ENCODE measurements at places on chromosomes 11 and 22.

GRCh38 chr11:17004486-17005148 lies 9.6 kb downstream of the PLEKHA7 start:
- no peak for DNase-seq

GRCh38 chr11:36328966-36329673 lies 33.0 kb downstream of the PRR5L start:
- no peak for DNase-seq

- DNase-seq = no peak
These were observed 51.7 kb upstream of the OR9Q1 start for GRCh38 chr11:57972013-57972367.

DNA sequence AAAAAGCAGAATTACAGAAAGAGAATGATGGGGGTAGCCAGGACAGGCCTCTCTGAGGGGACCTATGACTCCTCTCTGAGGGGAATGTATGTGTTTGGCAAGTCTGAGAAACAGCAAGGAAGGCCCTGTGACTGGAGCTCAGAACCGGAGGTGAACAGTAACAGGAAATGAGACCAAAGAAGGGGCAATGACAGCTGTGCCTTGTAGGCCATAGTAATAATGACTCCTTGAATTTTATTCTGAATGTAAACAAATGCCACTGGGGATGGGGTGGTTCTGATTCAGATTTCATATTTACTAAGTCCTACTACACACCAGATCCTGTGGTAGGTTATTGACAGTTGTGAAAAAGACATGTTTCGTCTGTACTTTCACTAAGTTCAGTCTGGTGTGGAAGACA lies 52.8 kb upstream of the APOA1 start:
- no peak for DNase-seq

- DNase-seq = no peak
These were observed 15.5 kb upstream of the OR5M11 start for GRCh38 chr11:56558574-56558973.

DNA sequence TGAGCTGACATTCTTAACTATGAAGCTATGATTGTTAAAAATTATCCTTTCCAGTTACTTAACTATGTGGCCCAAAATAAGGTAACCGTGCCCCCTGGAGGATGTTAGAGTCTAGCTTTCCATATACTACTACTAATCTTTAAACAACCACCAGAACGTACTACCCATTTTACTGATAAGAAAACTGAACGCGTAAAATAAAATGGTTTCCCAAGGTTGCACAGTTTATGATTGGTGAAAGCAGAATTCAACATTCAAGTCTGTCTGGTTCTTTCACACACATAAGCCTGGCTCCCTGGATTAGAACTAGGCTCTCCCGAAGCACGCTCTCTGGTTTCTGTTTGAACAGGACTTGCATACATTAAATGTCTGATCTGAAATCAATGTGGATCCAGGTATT lies 437.8 kb upstream of the CCDC90B start:
- no peak for DNase-seq

GRCh38 chr11:81071606-81072005 lies 1630.8 kb upstream of the TENM4 start:
- DNase-seq = no peak

GRCh38 chr11:126188332-126189108 lies 22.9 kb downstream of the RPUSD4 start:
- DNase-seq = no peak

- DNase-seq = no peak
These were observed 526.7 kb downstream of the BRD1 start for GRCh38 chr22:49300951-49301397.
